Neural crest cell (in vitro differentiated cells): ENCODE measurements at places on chromosomes 3 and 15.

DNA sequence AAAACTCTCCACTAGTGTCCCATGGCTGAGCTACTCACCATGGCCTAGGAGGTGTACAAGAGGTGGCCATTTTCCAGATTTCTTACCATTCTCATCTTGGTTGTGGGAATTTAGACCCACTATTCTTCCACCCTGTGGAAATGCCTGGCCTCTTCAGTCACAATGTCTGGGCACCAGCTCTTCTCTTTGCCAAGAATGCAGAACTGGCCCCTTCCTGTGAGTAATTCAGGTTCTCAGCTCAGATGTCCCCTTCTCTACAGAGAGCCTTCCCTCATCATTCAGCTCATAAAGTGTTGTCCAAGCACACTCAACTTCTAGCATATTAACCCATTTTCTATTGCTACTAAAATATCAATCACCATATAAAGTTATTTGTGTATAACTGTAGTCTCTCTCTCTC lies 575.5 kb upstream of the KCNMB2 start:
- DNase-seq, result no peak

- no peak for DNase-seq
Measured at GRCh38 chr15:83914906-83915305, 261.0 kb downstream of the ADAMTSL3 start.

GRCh38 chr15:44199393-44199792 lies 4.3 kb upstream of the FRMD5 start:
- no peak for DNase-seq

DNA sequence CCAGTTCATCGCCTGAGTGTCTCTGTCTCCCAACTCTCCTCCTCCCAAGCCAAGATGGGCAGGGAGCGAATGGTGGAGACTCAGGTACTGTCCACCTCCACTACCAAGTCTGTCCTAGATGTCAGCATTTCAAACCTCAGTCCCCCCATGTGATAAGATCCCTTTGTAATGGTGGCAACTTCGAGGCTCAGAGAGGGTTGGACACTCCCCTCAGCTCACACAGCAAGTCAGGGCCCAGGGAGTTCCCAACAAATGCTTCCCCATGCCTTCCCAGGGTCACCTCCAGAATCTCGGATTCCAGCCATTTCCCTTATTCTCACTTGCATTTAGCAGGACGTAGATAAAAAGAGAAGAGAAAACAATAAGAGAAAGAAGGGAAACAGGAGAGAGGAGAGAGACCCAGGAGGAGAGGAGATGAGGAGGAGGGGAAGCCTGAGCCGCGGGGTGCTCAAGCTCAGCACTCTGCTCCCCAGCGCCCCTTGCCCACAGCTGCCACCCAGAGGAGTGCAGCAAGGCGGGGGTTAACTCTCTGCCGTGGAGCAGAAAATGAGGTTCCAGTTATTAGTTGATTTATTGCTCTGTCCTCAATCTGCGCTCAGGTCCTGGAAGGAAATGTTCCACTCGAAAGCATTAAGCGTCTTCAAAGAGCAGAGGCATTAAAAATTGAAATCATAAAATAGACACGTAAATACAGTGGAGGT lies 84.1 kb upstream of the LINGO1 start:
- no peak for DNase-seq

- no peak for DNase-seq
Measured at GRCh38 chr3:149898771-149899170, 71.9 kb downstream of the PFN2 start.

GRCh38 chr3:37183375-37183831 lies 9.0 kb upstream of the LRRFIP2 start:
- DNase-seq, result no peak

- DNase-seq, result no peak
Measured at GRCh38 chr3:196726788-196727675, 12.6 kb upstream of the PAK2 start.

DNA sequence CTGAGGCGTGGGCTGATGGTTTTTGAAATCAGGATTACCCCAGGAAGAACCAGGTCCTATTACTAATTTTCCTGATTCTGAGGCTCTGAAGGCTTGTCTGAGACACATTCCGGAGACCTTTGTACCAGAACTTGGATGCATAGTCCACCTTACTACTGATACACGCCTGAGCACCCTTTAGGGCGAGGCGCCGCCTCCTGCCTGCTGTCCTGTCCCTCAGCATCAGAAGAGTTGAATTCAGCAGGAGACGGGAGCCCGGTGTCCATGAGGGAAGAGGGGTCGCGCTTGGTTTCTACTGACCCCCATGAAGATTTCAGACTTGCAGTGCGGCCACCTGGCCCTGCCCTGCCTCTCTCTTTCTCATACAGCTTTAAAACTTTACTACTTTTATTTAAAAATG lies 49.9 kb downstream of the KLF13 start:
- no peak for DNase-seq

GRCh38 chr3:127124120-127124519 lies 68.8 kb upstream of the PRR23E start:
- DNase-seq, result no peak

DNA sequence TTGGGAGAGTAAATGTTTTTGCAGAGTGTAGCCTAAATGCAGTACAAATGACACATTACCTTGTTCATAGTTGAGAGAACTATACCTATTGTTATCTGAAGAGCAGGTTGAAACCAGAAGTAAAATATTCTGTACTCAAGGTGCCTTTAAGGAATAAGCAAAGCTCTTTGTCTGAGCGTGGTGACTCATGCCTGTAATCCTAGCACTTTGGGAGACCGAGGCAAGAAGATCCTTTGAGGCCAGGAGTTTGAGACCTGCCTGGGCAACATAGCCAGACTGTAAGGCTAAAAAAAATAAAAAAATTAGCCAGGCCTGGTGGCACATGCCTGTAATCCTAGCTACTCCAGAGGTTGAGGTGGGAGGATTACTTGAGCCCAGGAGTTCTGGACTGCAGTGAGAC lies 2.2 kb upstream of the RNF13 start:
- DNase-seq, result no peak

GRCh38 chr15:82045179-82045891 lies 483 bp downstream of the MEX3B start:
- peak; percentile 35 for DNase-seq

DNA sequence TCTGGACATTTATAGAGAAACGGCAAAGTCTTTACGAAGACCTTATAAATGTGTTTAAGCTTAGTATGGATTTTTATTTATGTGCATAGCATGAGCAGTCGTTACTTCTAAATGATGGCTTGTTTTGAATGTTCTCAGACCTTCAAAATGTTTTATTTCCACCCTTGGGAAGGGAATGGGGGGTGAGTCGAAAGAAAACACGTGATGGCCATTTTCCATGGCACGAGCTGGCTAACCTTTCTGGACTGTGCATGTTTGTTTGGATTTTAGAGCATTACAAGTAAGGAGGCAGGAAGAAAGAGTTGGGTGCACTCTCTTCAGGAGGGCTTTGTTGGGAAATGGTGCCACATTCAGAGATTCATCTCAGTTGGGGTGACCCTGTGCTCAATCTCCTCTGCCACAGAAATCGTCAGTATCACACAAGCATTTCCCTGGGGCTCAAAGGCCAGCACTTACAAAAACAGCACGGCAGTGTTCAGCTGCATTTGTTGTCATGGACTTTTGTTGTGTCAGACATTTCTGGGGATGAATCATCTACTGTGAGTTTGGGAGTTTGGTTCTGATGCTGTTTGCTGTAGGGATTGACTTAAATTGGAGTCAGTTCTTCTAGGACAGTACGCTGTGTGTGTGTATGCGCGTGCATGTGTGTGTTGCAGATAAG lies 52.3 kb upstream of the ADAMTS9 start:
- DNase-seq, result no peak
